GDM1 (cell line): ENCODE measurements at places on chromosomes 2 and 18.

DNA sequence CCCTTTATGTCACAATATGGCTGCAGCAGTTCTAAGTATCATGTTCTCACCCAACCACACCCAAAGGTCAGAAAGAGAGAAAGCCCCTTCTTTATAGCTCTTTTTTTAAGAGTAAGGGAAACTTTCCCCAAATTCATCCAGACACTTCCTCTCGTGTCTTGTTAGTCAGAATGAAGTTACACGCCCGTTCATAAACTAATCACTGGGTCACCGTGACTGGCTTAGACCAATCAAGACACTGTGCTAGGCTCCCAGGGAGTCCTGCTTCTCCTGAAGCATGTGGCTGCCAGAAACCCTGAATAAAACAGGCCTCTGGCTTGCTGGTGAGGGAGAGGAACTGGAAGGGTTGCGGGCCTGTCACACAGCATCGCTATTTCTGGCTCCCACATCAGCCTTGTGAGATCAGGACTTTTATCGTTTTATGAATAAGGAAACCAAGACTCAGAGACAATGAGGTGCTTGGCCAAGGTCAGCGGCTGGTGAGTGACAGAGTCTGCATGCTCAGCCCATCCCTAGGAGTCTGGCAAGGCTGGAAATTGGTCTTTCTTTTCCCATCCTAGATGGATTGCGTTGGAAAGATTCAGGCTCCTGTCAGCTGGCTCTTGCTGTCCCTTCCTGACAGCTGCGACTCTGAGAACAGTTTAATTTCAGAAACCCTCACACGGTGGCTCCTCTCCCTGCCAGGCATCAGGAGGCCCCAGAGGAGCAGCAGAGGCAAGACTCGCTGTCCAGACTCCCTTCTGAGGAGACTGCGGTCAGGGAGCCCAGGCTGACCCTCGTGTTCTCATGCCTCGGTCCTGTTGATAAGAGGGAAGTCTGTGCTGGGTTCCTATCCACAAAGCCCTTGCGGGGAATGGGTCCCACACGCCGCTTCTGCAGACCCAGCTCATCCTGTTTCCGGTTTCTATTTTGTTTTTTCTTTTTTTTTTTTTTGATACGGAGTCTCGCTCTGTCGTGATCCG lies 104.5 kb upstream of the TAF1B start:
- no peak for DNase-seq

DNA sequence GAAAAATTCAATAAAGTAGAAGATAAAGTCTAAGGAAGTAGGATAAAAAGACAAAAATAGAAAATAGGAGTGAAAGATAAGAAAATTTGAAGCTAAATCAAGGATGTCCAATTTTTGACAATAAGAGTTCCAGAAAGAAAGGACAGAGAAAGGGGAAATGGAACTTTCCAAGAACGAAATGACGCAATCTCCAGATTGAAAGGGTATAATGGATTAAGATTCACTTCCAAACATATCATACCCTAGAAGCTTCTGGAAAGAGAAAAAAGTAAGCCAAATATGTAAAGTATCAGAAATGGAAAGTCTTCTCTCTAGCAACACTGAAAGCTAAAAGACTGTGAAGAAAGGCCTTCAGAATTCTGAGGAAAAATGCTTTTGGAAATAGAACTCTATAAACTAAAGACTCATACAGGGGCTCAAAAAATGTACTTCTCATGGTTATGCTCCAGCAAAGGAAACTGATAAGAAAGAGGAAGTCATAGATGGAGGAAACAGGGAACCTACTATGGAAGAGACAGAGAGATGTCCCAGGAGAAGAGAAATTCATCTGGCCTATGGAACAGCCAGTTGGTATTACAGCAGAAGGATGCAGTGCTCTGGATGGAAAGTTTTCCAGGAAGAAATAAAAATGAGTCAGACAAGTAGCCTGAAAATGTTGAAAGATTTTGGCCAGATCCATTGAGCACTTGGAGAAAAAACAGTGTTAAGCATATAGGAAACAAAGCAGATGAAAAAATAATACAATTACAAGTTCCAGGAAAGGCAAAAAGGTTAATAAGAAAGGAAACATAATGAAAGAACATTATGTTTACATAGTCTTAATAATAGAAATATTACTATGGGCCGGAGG lies 20.1 kb downstream of the CASP8 start:
- DNase-seq, result no peak

- no peak for DNase-seq
Measured at GRCh38 chr2:215604606-215605005, 168.7 kb upstream of the FN1 start.

DNA sequence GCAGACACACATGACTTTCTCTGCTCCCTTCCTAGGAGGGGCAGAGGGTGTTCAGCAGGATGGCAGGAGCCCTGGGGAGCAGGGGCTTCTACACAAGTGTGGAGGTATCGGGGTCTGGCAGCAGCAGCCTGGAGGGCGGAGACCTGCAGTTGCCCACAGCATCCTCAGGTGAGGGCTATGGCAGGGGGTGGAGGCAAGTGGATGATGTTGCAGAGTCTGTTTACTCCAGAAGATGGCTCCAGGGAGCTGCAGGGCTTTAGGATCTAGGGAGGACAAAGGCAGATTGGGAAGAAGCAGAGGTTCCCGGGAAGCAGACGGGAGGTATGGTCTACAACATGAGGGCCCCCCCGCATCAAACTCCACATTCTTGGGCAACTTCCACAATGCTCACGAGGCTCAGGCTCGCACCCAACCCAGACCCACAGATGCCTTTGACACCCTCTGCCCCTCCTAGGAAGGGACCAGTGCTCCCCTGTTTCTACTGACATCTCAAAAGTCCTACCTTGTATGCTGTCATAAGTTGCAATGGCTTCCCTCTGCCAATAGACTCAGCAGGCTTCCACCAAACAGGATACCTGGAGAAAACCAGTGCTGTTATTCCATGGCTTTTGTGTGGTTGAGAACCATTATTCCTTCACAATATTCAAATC lies 12.0 kb upstream of the ATP6V1C2 start:
- DNase-seq, result no peak

DNA sequence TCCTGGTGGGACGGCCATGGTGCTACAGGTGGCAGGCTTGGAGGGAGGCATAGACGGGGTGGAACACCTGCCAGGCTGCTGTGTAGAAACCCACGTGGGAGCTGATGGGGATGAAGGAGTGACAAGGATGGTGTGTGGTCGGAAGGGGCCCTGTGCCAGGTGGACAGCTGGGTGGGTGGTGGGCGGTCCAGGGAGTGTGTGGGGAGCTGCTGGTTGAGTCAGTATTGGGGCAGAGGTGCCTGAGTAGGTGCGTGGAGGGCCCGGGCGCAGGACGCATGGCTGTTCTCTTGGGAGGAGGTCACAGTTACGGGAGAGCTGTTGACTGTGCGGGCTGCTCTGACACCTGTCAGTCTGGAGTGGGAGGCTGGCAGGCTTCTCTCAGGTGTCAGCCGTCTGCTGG lies 12.6 kb upstream of the D2HGDH start:
- DNase-seq, result no peak

DNA sequence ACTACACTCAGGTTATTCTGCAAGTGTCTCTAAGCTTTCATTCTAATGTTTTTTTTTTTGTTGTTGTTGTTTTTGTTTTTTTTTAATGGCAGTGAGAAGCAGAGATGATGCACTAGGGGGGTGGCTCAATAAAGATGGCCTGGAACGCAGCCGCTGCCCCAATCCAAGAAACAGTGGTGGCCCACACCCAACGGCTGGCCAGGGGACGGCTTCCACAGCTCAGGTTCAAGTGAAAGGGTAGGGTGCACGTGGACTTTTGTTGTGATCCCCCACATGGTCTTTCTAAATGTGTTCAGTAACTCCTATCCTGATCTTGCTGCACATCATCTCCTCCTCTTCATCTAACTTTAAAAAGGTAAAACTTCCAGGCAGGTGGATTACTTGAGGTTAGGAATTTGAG lies 190.1 kb downstream of the NDUFA10 start:
- no peak for DNase-seq

GRCh38 chr2:133138693-133139092 lies 429.6 kb downstream of the NCKAP5 start:
- no peak for DNase-seq

GRCh38 chr2:88329815-88330603 lies 122.5 kb downstream of the FOXI3 start:
- DNase-seq, result no peak

DNA sequence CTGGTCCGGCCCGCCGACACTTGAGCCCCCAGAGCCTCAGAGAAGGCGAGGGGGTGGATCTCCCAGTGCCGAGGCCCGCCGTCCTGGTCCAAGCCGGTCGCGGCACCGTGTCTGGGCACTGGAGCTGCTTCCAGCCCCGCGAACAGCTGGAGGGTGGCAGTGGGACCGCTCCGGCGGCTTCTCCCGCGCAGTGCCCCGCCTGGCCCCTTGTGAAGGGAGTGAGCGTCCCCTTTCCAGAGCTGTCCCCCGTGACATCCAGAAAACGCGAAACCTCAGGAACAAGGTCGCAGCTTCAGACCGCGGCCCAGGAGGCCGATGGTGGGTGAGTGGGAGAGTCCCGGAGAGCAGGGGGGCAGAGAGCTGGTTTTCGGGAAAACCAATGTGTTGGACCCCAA lies 579 bp upstream of the EMX1 start:
- no peak for DNase-seq

DNA sequence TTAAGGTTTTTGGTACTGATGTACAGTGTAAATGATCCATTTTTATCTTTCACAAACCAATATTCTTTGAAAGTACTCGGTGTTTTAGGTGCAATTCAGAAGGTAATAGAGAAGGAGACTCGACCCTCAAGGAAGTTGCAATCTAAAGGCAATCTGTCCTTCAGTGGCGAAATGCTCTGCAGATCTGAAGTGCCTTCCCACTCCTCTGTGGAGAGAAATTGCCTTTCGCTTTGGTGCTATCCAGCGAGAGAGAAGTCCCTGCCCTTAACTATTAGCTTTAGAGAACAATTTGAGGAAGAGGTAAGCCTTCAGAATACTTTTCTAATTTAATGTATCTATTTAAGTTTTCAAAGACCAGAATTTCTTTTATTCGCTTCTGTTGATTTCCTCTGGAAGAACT lies 371.8 kb upstream of the FANCL start:
- no peak for DNase-seq

DNA sequence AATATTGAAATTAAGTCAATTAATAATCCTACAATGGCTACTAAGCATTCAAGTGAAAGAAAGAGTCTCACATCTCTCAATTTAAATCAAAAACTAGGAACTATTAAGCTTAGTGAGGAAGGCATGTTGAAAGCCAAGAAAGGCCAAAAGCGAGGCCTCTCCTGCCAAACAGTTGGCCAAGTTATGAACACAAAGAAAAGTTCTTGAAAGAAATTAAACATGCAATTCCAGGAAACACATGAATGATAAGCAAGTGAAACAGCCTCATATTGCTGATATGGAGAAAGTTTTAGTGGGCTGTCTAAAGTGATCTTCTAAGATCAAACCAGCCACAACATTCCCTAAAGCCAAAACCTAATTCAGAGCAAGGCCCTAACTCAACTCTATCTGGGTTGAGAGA lies 11.8 kb downstream of the RDH14 start:
- DNase-seq, result no peak

- DNase-seq, result no peak
Measured at GRCh38 chr2:186570604-186571003, 19.3 kb upstream of the ITGAV start.

- DNase-seq, result no peak
Measured at GRCh38 chr18:48913201-48913600, 37.6 kb downstream of the SMAD7 start.

- DNase-seq, result no peak
Measured at GRCh38 chr2:82000606-82001005, 1696.1 kb upstream of the LRRTM1 start.

DNA sequence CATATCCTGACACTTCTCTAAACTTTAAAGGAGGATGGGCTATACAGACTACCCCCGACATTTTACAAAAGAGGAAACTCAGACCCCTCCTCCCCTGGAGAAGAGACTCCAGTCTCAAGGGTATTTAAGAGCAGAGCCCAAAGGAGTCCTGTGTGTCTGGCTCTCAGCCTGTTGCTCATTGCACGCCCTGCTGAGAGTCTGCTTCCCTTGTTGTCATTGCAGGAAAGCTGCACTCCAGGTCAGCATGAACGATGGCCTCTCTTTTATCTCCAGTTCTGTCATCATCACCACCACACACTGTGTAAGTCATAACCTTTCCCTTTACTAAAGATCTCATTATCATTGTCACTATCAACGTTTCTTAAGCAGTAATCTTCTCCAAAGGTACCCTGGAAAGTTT lies 111.4 kb downstream of the ANTXR1 start:
- no peak for DNase-seq

DNA sequence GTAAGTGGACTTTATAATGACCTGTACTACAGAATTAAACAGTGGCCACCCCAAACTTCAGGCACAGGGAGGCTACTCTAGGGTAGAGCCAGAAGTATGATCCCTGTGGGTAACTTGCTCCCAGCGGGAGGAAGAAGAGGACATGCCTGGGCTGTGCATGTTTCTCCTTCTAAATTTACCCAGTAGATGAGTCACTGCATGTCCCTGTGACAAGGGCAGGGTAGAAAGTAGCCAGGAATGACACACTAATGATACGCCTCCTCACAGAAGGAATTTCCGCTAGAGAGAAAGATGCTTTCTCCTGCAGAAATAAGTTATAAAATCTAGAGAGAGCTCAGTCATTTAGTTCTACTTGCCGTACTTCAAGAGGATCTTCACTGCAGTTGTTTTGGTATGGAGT lies 7.5 kb downstream of the ACYP2 start:
- no peak for DNase-seq

GRCh38 chr2:151337643-151338042 lies 19.7 kb upstream of the TNFAIP6 start:
- no peak for DNase-seq

DNA sequence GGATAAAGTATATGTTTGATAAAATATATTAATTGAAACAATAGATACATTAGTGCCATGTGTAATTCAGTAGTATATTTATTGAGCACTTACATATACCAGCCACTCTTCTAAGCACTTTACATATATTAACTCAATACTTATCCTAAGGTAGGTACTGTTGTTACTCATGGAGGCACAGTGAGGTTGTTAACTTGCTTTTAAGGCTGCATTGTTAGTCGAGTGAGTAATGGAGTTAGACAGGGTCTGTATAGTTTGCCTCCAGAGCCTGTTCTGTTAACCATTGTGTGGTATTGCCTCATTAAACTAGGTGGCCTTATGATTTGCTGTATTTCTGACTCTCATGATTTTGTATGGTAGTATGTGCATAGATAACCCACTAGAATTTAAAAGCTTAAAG lies 44.2 kb downstream of the LCLAT1 start:
- no peak for DNase-seq

DNA sequence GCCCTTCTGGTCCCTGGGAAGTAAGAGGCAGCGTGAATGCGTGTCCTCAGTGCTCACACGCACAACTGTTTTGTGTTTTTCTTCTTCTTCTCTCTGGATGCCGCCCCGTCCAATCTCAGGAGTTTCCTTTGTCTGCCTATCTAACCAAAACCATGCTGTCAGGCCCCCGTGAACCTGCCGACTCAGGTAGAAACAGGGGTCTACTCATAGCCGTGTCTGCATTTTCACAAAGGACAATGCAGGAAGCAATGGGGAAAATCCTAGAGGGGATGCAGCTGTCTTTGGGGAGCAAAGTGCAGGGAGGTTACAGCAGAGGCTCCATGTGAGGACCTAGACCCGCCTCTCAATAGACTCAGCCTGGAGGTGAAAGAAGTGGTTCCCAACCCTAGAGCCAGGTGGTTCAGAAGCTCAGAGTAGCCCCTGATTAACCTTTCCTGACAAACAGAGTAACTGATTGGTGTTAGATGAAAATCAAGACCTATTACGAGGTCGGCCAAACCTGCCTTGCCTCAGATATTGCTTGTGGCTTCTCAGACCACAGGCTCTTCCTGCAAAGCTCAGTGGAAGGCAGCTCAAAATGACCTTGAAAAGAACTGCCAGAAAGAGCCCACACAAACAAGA lies 49.3 kb downstream of the CD226 start:
- DNase-seq, result peak; percentile 5
